Stimulated activated CD8-positive, alpha-beta memory T cell treated with anti-CD3 and anti-CD28 coated beads, Interleukin-4, amount 100 ng/mL, for 24 hours (primary cell): ENCODE measurements at places on chromosomes 1 and 21.

- no peak for DNase-seq
Measured at GRCh38 chr1:89484092-89485038, 40.3 kb upstream of the LRRC8B start.

- no peak for DNase-seq
Measured at GRCh38 chr21:26055010-26055409, 115.6 kb downstream of the APP start.

GRCh38 chr1:17958704-17959103 is 148.9 kb upstream of the IGSF21 start:
- no peak for DNase-seq

DNA sequence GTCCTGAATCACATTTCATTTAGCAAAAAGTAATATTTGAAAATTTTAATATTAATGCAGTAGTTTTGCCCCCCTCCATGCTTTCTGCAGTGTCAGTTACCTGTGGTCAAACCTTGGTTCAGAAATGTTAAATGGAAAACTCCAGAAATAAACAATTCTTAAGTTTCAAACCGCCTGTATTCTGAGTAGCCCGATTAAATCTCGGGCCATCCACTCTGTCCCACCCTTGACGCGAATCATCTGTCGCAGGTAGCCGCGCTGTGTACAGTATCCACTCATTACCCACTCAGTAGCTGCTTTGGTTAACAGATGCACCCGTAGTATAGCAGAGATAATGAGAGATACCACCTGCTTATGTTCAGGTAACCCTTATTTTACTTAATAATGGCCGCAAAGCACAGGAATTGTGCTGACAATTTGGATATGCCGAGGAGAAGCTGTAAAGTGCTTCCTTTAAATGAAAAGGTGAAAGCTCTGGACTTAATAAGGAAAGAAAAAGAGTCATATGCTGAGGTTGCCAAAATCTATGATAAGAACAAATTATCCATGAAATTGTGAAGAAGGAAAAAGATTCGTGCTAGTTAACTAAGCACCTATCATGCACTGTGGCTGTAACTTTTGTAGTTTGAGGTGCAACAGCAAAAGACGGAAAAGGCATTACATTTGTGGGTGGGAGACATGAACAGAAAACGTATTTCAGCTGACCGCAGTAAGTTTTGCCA is 889 bp upstream of the SCYL3 start:
- DNase-seq: no peak

- DNase-seq: no peak
Measured at GRCh38 chr1:170164103-170164763, 18.5 kb downstream of the NTMT2 start.

DNA sequence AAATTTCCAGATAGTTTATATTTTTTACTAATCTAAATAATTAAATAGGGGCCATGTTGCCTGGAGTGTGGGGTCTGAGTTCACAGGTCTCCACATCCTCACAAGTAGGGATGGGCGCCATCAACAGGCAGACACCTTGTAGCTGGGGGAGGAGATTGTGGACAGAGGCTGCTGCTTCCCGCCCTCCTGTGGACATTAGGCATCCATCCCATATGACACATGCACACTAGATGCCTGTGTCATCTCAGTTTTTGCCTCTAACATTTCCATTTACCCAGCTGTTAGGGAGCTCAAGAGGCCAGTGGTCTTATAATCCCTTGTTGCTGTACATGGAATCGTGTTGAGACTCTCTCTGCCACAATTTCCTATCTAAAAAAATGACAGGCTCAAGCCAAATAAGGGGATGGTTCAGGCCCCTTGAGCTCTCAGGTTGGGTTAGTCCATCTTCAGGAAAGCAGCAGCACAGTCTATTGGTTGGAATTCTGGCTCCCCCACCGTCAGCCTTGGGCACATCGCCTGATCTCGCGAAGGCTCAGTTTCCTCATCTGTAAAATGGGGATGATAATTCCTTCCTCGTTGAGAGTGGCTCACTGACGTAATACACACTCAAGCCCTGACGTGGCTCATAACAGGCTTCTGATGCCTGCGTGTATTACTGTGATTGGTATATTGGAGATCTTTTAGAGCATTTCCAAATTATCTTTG is 13.6 kb downstream of the LHX4 start:
- DNase-seq: no peak

- DNase-seq: no peak
Measured at GRCh38 chr21:45725844-45726200, 82.3 kb downstream of the PCBP3 start.
